ENCODE measurements at places on chromosomes 5 and 9. TPM values are rescaled to one million over a fixed set of nuclear protein-coding genes. Genes with fewer than 3 reads are reported as not detected.
A peak's percentile ranks its signal among the peaks of the same experiment; 100 is the strongest.

DNA sequence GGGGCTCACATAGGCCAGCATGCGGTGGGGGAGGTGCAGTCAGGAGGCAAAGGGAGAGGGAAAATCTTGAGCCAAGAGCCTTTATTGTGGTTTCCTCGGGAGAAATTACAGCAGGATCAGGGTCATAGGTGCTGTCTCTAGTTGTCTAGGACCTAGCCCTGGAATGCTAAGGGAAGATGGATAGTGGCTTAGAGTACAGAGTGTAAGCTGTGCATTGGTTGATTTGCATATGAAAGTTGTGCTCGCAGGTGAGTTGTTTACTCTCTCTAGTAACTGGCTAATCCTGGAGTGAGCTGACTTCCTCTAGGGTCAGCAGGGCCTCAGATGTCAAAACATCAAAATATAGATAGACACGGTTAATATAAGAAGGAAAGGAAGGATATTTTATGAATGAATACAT lies 877.7 kb downstream of the TLE4 start:
- no peak for DNase-seq
- peaks cover 16% of the 10 kb centered on the region for H3K4me1 ChIP-seq
- H3K27ac ChIP-seq = peak overlapping the region; percentile 82
- no peaks in the 10 kb centered on the region for H3K36me3 ChIP-seq

- peak overlapping the region; percentile 85 for H3K27ac ChIP-seq
- H3K4me3 ChIP-seq = no peak overlapping the region
- H3K27me3 ChIP-seq = no peaks in the 10 kb centered on the region
- no peaks in the 10 kb centered on the region for H3K36me3 ChIP-seq
- H3K4me1 ChIP-seq = peaks cover 14% of the 10 kb centered on the region
- DNase-seq = peak; percentile 90
Observed at GRCh38 chr9:77475641-77476473, 172.3 kb downstream of the GNA14 start.

DNA sequence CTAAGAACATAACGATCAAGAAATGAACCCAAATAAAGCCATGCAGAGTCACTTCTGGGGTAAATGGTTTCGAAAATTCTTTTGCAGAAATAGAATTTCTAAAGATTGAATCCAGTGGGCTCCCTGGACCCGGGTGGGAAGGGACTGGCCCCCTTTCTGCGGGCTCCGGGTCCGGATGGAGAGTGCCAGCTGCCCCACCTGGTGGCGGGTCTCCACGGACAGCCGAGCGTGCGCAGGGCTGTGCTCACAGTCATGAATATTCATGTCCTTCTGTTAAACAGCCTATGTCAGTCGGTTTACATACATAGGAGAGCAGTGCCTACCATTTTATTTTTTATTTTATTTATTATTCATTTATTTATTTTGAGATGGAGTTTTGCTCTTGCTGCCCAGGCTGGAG lies 4.7 kb upstream of the PPP1R26 start:
- no peak overlapping the region for H3K4me3 ChIP-seq
- peak; percentile 81 for DNase-seq
- no peak overlapping the region for H3K27ac ChIP-seq
- H3K27me3 ChIP-seq = no peaks in the 10 kb centered on the region

Gene MARVELD2
- total RNA-seq = 0.39 TPM

DNA sequence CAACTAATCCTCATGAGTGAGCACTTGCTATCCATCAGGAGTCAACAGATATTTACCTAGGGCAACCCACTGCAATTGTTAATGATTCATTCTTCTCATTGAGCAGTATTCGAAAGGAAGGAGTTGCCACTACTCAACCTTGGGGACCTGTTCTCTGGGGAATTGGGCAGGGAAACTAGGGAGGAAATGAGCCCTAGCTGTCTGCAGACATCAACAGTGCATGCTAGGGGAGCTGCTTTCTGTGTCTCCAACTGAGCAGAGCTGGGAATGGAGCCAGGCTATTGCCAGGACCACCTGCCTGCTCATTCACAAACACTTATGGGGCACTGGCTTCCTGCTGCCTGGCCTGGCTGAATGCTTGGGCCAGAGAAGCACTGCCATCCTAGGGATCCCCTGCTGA lies 183.4 kb downstream of the TMEM38B start:
- peak; percentile 61 for DNase-seq
- no peaks in the 10 kb centered on the region for H3K27me3 ChIP-seq
- H3K4me3 ChIP-seq = no peak overlapping the region
- no peak overlapping the region for H3K27ac ChIP-seq
- no peaks in the 10 kb centered on the region for H3K36me3 ChIP-seq
- no peaks in the 10 kb centered on the region for H3K4me1 ChIP-seq

DNA sequence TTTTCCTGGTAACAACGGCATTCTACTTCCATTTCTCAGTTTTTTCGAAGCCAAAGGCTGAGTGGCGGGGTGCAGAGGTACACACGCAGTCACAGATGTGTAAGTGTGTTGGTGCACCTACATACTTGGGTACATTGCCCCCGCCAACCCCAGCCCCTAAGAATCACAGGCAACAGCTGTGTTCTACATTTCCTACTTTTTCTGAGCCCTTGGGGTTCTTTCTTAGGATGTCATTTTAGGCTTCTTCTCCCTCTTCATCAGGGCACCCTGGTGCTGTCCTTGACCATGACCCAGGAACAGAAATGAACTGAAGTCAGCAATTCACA lies 104.8 kb downstream of the PAX5 start:
- H3K36me3 ChIP-seq = no peaks in the 10 kb centered on the region
- H3K4me3 ChIP-seq = no peak overlapping the region
- H3K27ac ChIP-seq = peak overlapping the region; percentile 58
- H3K27me3 ChIP-seq = no peaks in the 10 kb centered on the region
- H3K4me1 ChIP-seq = peaks cover 31% of the 10 kb centered on the region

Gene EIF4E1B
- total RNA-seq = not detected

Gene GCNT4
- 1.9 TPM for total RNA-seq

GRCh38 chr5:61623401-61624069 lies 291.5 kb downstream of the ZSWIM6 start:
- no peak for DNase-seq
- no peaks in the 10 kb centered on the region for H3K36me3 ChIP-seq
- no peaks in the 10 kb centered on the region for H3K27me3 ChIP-seq
- H3K27ac ChIP-seq = no peak overlapping the region
- H3K4me1 ChIP-seq = no peaks in the 10 kb centered on the region
- H3K4me3 ChIP-seq = no peak overlapping the region

Gene DBH
- total RNA-seq = not detected

Gene HCN1
- total RNA-seq = 0.09 TPM

Gene BTNL8
- total RNA-seq = not detected

GRCh38 chr9:115401756-115402327 lies 283.9 kb upstream of the TNC start:
- no peak overlapping the region for H3K4me3 ChIP-seq
- peaks cover 44% of the 10 kb centered on the region for H3K4me1 ChIP-seq
- H3K27ac ChIP-seq = no peak overlapping the region
- no peaks in the 10 kb centered on the region for H3K36me3 ChIP-seq
- H3K27me3 ChIP-seq = no peaks in the 10 kb centered on the region

GRCh38 chr5:113005454-113005853 lies 28.9 kb downstream of the DCP2 start:
- no peak for DNase-seq
- H3K4me3 ChIP-seq = no peak overlapping the region
- peaks cover 60% of the 10 kb centered on the region for H3K36me3 ChIP-seq
- no peaks in the 10 kb centered on the region for H3K4me1 ChIP-seq
- H3K27me3 ChIP-seq = no peaks in the 10 kb centered on the region

- H3K4me1 ChIP-seq = no peaks in the 10 kb centered on the region
- no peak overlapping the region for H3K4me3 ChIP-seq
- DNase-seq = no peak
- no peaks in the 10 kb centered on the region for H3K27me3 ChIP-seq
Observed at GRCh38 chr5:34734326-34734725, 78.2 kb downstream of the RAI14 start.

DNA sequence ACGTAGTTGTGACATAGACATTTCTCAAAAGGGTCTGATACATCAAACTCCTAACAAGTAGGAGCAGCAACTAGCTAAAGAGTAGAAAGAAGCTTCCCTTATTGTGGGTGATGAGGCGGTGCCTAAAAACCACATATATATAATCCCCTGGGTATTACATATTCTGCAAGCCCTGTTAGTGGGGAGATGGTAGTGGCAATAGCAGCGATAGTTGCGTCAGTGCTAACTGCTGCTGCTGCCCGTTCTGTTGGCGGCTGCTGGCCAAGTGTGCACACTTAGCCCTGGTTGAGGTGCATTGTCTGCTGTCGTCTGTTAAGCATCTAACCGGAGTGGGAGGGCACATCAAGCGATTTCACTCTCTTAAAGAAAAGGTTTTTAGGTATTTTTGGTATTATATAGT lies 35.8 kb downstream of the VLDLR start:
- no peak overlapping the region for H3K4me3 ChIP-seq
- DNase-seq = no peak
- H3K27ac ChIP-seq = no peak overlapping the region

DNA sequence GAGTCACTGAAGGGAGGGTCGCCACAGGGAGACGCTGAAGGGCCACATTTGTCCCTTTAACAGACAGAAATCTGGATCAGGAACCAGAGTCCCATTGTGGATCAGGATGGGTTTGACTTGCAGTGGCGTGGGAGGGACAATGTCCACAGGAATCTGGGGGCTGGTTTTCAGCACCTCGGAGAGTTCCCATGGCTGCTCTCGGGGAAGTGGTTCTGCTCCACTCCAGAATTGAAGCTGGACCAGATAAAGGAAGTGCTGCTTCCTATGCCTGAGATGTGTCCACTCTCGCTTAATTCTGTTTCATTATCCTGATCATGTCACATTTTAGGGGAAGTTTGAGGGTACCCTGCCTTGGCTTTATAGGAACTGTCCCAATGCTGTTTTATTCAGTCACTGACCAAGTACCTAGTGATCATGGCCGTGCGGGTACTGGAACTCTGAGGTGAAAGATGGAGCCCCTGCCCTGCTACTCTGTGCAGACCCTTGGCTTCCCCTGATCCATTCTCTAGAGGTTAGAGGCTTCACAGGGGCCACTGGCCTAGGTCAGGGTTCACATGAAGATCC lies 28.7 kb downstream of the ENHO start:
- H3K27ac ChIP-seq = no peak overlapping the region
- no peak overlapping the region for H3K4me3 ChIP-seq
- DNase-seq = peak; percentile 55
- no peaks in the 10 kb centered on the region for H3K36me3 ChIP-seq
- H3K27me3 ChIP-seq = peaks cover 1% of the 10 kb centered on the region
- H3K4me1 ChIP-seq = no peaks in the 10 kb centered on the region

Gene TMEM252
- total RNA-seq = not detected

- no peak for DNase-seq
- no peaks in the 10 kb centered on the region for H3K27me3 ChIP-seq
- no peak overlapping the region for H3K27ac ChIP-seq
- no peak overlapping the region for H3K4me3 ChIP-seq
- H3K36me3 ChIP-seq = no peaks in the 10 kb centered on the region
Observed at GRCh38 chr5:140141241-140141640, 15.5 kb downstream of the IGIP start.

DNA sequence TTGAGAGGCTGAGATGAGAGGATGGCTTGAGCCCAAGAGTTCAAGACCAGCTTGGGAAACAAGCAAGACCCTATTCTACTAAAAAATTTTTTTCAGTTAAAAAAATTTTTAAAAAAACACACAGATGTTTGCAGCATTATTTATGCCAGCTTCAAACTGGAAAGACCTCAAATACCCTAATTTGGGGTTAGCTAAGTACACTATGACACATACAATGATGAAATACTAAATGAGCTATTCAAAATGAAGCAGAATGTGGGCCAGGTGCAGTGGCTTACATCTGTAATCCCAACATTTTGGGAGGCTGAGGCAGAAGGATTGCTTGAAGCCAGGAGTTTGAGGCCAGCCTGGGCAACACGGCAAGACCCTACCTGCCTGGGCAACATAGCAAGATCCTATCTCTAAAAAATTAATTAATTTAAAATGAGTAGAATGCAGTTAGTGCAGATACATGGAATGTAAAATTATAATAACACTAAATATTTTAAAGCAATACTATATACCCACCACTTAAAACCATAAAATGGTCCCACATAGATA lies 44.9 kb downstream of the LHFPL2 start:
- no peaks in the 10 kb centered on the region for H3K36me3 ChIP-seq
- H3K4me1 ChIP-seq = no peaks in the 10 kb centered on the region
- no peak overlapping the region for H3K4me3 ChIP-seq
- no peaks in the 10 kb centered on the region for H3K27me3 ChIP-seq

Gene PLCXD3
- 1.3 TPM for total RNA-seq

DNA sequence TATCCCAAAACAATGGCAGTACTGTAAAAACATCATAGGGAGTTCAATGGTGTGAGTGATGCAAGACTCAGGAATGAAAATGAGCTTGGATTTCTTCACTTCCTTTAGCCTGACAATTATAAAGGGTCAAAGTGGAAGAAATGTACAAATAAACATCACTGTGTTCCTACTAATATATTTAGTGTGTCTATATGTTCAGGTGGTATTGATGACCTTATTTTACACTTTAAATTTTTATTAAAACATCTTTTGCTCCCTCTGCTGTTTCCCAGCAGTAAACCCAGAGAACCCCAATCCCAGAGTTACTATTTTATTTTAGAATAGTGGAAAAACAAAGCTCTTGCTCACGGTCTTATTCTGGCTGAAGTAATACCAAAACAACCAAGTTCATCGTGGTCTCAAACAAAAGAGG lies 2.0 kb downstream of the LOX start:
- peaks cover 6% of the 10 kb centered on the region for H3K4me1 ChIP-seq
- H3K36me3 ChIP-seq = no peaks in the 10 kb centered on the region

DNA sequence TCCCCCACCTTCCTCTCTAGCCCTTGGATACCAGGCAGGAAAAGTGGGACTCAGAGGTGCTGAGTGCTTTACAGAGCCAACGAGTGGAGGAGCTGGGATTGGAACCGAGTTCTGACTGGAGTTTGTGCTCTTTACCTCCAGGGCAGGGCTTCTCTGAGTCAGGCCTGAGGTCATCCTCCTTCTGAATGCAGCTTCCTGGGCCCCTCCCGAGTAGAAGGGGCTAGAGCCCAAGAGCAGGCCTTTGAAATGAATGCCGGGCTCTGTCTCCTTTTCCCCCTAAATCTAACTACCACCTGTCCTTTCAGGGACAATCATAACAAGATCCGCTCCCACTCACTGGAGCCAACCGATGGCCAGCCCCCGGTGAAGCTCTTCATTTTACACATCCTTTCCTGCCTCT lies 12.7 kb downstream of the PTGES start:
- no peak overlapping the region for H3K4me3 ChIP-seq
- H3K36me3 ChIP-seq = no peaks in the 10 kb centered on the region
- no peaks in the 10 kb centered on the region for H3K27me3 ChIP-seq
- no peak for DNase-seq
- no peaks in the 10 kb centered on the region for H3K4me1 ChIP-seq

GRCh38 chr9:128372784-128373183 lies 1.6 kb downstream of the URM1 start:
- peaks cover 6% of the 10 kb centered on the region for H3K4me1 ChIP-seq
- H3K27me3 ChIP-seq = no peaks in the 10 kb centered on the region
- no peak overlapping the region for H3K4me3 ChIP-seq
- peaks cover under 1% of the 10 kb centered on the region for H3K36me3 ChIP-seq

GRCh38 chr5:125775896-125776295 lies 647.3 kb upstream of the GRAMD2B start:
- H3K27ac ChIP-seq = no peak overlapping the region
- H3K4me1 ChIP-seq = no peaks in the 10 kb centered on the region
- peaks cover 6% of the 10 kb centered on the region for H3K27me3 ChIP-seq
- no peaks in the 10 kb centered on the region for H3K36me3 ChIP-seq

GRCh38 chr5:141809380-141810096 lies 68.7 kb downstream of the PCDH1 start:
- H3K27ac ChIP-seq = no peak overlapping the region
- H3K4me1 ChIP-seq = peaks cover 8% of the 10 kb centered on the region
- H3K36me3 ChIP-seq = no peaks in the 10 kb centered on the region
- no peaks in the 10 kb centered on the region for H3K27me3 ChIP-seq

- H3K27me3 ChIP-seq = no peaks in the 10 kb centered on the region
- no peak overlapping the region for H3K27ac ChIP-seq
- H3K4me1 ChIP-seq = no peaks in the 10 kb centered on the region
- H3K4me3 ChIP-seq = no peak overlapping the region
Observed at GRCh38 chr5:180786531-180787398, 15.8 kb downstream of the MGAT1 start.

Data from A673 (cell line).